NCI-H1930 (cell line): ENCODE measurements at places on chromosomes 12 and 14.
A peak's percentile ranks its signal among the peaks of the same experiment; 100 is the strongest.

GRCh38 chr12:42790761-42791151 is 201.2 kb upstream of the PRICKLE1 start:
- no peak for DNase-seq

GRCh38 chr12:16021676-16022075 is 110.5 kb downstream of the DERA start:
- DNase-seq, result no peak

- DNase-seq, result no peak
Observed at GRCh38 chr12:13215056-13215455, 18.5 kb downstream of the EMP1 start.

- DNase-seq, result no peak
Observed at GRCh38 chr14:101788016-101788635, 26.6 kb downstream of the PPP2R5C start.

DNA sequence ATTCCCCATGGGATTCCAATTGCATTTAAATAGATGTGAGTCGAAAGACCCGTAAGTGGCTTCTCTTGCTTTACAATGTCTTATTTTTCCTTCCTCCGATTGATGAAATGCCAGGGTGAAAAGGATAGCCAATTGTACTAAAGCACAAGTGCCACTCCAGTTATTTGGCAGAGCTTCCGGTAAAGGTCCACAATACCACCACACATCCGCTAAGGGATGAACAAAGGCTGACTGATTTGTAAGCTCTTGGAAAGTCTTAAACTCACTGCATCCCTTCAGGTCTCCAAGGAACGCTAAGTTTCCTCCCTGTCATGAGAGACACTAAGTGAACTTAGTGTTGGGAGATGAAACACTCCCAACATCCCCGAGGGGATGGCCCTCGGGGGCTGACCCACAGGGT is 21.2 kb upstream of the RNASE1 start:
- no peak for DNase-seq

DNA sequence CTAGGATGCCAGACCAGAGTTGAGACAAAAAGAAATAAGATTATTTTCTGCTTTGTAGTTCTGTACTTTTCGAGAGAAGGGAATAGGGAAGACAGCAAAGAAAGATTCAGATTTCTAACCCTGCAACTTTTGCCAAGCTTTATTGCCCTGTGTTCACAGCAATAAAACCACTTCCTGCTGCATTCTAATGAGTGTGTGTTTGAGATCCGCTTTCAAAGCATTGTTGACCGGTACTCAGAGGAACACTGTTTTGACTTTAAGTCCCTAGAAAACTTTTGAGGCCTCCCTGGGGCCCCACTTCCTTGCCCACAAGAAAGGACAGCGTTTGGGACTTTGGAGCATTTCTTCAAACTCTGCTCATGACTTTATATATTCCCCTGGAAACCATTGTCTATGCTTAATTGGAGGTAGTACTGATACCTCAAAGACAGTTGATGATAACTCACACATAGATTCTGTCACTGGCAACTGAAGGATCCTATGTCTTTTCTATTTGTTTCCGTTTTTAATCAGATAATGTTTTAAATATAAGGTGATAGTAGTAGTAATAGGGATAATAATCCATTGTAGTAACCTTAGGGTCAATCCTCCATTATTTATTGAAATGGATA is 1.3 kb downstream of the RNASE6 start:
- DNase-seq, result no peak

DNA sequence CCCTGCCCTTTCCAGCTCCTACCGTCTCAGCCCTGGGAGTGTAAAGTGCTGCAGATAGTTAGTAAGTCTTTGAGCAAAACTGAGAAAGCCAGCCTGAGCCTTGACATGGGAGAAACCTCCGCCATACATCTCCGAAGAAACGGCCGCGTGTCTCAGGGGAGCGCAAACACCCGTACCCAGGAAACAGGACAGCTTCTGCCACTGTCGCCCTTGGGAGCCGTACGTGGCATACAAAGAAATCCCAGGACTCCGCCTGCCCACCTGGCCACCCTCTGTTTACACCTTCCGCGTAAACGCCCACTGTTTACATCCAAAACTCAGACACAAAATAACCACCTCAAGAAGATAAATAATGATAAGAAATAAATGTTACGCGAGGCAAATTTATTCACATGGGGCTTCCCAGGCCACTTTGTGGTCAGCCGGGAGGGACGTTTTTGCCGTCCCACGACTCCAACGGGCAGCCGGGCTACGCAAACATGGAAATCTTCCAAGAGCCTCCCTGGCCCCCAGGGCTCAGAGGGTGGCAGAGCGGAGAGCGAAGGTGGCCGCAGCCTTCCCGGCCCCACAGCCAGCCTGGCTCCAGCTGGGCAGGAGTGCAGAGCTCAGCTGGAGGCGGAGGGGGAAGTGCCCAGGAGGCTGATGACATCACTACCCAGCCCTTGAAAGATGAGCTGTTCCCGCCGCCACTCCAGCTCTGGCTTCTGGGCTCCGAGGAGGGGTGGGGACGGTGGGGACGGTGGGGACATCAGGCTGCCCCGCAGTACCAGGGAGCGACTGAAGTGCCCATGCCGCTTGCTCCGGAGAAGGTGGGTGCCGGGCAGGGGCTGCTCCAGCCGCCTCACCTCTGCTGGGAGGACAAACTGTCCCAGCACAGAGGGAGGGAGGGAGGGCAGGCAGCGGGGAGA is at the start of gene BDKRB2:
TSS of gene BDKRB2 (plus strand) at position 689 of the 908 bp plus-strand sequence. CDS start 32,269 bp downstream, outside the sequence.
- peak; percentile 42 for DNase-seq

DNA sequence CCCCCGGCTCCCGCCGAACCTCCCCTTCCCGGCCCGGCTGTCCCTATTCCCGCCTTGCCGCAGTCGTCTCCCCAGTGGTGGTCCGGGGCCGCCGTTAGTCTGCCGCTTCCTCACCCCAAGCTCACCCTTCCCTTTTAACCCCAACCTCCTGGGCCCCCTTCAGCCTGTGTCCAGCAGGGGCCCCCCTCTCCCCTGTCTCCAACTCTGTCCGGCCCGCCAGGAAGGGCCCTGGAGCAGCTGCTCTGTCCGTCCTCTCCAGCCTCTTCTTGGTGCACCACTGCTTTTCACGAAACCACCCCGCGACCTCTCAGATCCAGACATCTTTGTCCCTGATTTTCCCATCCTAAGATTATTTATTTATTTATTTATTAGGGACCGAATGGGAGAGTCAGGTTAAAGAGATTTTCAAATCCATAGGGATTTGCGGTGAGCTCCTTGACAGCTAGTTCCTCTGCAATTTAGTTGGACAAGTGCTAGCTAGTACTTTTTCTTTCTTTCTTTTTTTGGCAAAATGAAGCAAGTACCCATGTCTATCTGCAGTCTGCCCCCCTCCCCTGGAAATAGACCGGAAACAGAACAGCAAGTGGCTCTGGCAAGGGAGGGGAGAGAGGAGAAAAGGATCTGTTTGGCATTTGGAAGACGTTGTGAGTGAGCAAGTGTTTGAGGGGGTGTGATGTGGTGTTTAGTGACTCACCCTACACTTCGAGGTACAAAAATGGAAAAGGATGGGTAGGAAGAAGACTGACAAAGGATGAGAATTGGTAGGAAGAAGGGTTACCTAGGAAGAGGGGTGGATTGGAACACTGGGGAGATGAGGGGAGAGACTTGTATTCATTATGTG is 632 bp downstream of the UBR7 start:
- peak; percentile 46 for DNase-seq

DNA sequence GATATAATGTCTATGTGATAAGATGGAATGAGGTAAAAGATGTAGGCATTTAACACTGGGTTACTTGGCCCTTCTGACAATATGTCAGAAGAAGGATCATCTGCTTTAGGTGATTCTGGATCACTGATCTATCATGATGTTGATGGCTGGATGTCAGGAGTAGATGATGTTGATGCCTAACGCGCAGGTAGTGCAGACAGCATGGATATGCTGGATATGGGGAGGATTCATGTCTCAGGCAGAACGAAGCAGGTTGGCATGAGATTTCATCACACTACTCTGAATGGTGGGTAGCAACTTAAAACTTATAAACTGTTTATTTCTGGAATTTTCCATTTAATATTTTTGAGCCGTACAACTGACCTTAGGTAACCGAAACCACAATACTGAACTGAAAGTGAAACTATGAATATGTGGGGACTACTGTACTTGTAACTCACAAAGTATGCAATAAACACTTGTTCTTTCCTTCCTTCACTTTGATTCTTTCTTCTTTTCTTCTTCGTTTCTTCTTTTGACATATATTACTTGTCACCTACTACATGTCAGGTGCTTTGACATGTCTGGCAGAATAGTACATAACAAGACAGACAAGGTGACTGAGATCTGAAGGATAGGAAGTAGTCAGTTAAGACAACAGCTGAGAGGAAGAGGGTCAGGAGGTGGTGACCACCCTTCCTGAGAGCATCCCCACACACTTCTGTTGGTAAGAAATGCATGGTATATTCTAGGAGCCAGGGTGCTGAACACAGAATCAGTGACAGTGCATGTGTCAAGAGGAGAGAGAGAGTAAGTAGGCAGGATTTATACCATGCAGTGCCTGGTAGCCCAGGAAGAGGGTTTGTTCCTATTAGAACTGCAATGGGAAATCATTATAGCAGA is 238.8 kb downstream of the PPFIA2 start:
- no peak for DNase-seq

- DNase-seq, result no peak
Observed at GRCh38 chr14:69376439-69376838, 21.7 kb downstream of the ERH start.

- no peak for DNase-seq
Observed at GRCh38 chr14:90154110-90154509, 92.3 kb downstream of the KCNK13 start.

DNA sequence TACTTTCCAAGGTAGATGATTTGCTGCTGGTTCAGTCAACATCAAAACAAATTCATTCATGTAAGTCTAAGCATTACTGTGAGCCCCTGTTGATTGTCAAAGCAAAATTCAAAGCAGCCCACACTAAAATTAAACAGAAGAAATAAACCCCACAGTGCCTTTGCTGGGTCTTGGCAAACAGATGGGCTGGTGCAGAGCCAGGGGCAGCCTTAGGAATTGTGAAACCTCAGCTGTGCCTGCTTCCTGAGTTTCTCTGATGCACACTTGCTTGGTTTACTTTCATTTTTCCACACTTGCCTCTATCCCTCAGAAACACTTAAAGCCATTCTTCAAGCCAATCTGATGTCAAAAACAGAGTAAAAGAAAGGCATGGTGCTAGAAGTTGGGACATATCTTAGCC is 6.6 kb upstream of the PLEKHG7 start:
- no peak for DNase-seq
